ENCODE measurements at places on chromosomes 12 and 14.

DNA sequence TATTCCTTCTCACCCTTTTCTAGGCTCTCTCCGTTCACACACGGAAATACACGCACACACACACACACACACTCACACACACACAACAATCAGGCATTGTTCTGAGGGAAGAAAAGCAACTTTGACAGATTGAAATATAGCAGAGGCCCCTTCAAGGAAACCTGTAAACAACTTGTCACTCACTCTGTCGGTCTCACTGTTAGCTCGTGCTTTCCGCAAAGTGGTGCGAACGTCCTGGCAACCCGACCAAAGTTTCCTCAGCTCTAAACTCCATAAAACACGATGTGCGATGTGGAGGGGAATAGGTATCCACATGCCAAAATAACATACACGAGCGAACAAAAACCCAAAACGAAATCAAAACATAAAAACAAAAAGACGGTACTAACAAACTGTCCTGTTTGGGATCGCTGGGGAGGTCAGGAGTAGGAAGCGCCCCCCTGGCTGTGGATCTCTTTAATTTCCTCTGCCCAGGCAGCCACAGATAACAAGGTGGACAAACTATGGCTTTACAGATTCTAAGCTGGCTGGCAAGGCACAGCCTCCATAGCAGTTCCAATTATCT lies 822 bp upstream of the SOX5 start:
- DNase-seq = no peak

- DNase-seq = no peak
These were observed 156.5 kb upstream of the AMIGO2 start for GRCh38 chr12:47236109-47236714.

GRCh38 chr14:69086537-69086936 lies 66.4 kb downstream of the DCAF5 start:
- DNase-seq = no peak

- no peak for DNase-seq
These were observed 333.7 kb downstream of the DAD1 start for GRCh38 chr14:22255017-22255950.

DNA sequence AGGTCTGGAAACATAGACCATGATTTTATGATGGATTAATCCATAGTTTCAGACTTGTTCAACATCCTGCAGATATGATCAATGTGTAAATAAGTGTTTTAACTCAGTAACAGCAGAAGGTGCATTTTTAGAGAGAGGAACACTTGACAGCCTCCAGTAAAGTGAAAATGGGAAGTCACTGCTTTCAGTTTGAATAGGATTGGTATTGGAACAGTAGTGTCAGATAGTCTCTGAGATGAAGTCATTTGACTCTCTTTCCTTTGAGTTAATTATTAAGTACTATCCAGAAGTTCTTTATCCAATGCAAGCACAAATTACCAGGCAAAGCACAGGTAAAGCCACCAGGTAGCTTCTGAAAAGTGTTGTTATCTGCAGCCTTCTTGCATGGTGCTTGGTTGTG lies 14.5 kb upstream of the NAV3 start:
- no peak for DNase-seq
